ENCODE measurements at places on chromosomes 7 and 10.

GRCh38 chr7:75048435-75049379, 24.9 kb downstream of the RCC1L start:
- DNase-seq = no peak

- DNase-seq = no peak
Observed at GRCh38 chr7:147803606-147804005, 787.0 kb upstream of the C7orf33 start.

DNA sequence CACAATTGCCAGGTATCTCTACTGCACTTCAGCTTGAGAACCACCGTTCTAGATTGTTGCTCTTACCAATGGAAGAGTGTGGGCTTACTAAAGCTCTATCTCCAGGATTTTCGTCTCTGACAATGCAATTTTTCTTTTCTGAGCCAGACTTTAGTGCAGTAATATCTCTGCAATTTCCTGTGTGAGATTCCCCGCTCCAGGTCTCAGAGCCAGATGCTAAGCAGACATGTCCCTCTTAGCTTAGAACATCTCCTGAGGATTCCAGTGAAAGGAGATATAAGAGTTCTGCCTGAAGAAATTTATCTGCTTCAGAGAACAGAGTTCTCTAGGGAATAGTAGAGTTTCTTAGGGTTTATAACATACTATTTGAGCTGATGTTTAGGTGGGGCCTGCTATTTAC, 82.0 kb downstream of the SND1 start:
- no peak for DNase-seq

DNA sequence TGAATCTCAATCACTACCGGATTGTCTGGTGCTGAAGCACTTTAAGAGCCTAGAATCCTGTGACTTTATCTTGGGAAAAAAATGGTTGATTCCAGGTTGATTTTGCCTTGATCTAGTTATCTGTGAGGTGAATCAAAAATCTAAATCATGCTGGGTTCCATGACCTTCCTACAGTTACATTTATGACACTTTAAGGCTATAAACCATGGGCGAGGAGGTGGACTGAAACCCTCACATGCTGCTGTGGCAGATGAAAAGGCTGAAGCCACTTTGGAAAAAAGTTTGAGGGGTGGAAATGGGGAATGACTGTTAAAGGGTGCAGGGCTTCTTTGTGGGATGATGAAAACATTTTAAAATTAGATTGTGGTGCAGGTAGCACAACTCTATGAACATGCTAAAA, 17.5 kb downstream of the SLC16A9 start:
- DNase-seq = no peak

DNA sequence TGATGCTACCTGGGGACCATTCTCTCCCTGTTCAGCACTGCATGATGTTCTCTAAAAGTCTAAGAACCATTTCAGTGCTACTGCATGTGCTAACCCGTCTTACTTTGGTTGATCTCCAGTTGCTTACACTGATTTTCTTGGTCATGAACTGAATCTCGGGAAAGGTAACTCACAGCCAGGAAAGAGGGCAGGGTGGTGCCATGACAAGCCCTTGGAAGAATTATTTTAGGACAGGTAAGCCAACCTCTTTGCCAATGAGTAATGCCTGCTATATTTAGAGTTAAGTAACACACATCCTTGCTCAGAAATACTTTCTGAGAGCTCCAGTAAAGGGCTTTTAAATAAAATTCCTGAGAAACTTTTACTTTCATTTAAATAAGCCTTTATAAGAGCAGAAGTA, 126.7 kb downstream of the ARL4A start:
- DNase-seq = no peak

DNA sequence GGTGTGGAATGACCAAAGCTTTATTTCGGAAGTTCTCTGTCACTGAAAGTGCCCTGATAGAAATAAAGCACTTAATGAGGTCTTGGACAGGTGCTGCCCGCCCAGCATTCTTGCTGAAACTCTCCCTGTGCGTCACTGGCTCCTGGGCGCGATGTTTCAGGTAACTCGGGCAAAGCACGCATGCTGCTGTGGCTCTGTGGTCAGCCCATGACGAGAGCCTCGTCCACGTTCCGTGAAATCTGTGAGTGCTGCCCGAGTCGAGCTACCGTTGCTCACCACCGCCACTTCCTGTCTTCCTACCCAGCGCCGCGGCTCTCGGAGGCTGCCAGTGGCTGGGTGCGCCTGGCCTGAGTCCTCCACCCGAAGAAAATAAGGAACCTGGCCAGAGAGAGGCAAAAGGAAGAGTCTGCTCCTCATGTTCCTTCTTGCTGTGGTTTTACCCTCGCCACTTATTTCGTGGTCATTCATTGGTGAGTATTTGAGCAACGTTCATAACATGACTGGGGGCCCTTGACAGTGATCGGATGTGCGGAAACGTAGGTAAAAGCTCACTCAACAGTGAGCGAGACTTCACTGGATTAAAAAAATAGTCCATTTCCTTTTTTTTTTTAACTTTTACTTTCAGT, 95.5 kb downstream of the MAP3K8 start:
- peak; percentile 63 for DNase-seq

DNA sequence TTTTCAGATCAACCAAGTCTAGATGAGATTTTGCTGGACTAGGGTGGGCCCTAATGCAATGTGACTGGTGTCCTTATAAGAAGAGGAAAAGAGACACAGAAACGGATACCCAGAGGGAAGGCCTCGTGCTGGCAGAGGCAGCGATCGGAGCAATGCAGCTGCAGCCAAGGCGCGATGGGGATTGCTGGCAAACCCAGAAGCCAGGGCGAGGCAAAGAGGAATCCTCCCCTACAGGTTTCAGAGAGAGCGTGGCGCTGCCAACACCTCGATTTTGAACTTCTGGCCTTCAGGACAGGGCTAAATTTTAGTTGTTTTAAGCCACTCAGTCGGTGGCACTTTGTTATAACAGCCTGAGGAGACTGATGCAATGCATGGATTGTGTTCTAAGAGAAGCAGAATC, 157.1 kb upstream of the RHEB start:
- DNase-seq = no peak

- DNase-seq = no peak
Observed at GRCh38 chr10:74997163-74997562, 114.3 kb upstream of the SAMD8 start.

DNA sequence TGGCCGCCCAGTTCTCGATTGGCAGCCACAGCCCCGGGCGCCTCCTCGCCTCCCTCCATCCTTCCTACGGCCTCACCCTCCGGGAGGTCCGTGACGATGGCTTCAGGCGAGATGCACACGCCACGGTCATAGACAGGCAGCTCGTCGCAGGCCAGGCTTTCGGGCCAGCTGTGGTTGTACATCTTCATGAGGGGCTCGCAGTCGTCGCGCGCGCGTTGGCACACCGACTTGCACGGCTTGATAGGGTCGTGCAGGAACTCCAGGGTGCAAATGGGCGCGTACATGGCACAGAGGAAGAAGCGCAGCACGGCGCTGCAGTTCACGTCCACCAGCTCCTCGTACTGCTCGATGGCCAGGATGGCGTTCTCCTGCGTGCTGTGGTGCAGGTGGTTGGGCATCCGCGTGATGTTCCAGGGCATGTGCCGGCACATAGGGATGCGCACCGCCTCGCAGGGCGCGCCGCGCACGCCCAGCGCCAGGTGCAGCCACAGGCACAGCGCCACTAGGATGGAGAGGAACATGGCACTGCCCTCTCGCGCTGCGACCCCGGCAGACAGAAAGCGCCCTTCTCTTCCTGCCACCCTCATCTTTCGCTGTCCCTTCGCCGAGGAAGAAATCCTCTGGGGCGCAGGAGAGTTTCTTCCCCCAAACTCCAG, 472 bp downstream of the SFRP4 start:
- DNase-seq = no peak

DNA sequence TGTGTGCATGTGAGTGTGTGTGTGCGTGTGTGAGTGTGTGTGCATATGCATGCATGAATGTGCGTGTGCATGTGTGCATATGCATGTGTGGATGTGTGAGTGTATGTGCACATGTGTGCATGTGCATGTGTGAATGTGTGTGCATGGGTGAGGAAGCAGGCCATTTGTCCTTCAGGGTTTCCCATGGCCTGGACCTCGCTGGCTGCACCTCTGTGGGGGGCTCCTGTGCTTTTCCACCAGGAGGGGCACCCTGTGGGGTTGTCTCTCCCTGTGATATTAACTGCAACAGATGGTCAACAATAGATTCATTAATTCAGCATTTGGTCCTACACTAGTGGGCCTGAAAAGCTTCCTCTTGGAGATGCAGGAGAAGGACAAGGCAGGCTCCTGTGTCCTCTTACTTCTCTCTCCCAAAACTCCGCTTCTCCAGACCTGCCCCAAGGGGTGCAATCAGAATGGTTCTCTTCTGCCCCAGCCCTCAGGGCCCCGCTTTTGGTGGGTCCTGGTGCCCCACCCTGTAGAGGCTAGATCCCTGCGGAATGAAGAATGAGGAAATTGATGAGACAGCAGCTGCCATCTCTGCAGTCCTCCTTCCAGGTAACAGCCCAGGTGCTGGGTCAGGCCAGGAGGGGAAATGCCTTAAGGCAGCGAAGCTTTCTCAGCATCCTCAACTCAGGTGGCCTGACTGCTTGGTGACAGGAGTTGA, 41.5 kb upstream of the NUB1 start:
- DNase-seq = no peak

DNA sequence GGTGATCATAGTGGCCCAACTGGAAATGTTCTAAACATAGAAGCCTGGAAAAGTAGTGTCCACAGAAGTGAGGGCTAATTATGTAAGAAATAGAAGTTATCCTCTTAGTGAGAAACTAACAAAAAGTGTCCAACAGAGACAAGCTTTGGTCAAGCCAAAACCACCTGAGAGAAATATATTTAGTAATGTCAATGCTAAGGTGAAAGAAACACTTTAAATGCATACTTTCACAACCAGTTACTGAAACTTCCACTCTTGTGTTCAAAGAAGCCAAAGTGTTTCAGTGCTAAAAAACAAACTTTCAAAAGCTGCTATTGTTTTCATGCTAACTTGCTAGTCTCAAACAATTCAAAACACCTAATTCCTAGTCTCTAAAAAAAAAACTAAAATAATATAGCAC, 18.1 kb downstream of the RAB11FIP2 start:
- no peak for DNase-seq

GRCh38 chr7:129367700-129368388, 66.4 kb upstream of the STRIP2 start:
- peak; percentile 60 for DNase-seq

DNA sequence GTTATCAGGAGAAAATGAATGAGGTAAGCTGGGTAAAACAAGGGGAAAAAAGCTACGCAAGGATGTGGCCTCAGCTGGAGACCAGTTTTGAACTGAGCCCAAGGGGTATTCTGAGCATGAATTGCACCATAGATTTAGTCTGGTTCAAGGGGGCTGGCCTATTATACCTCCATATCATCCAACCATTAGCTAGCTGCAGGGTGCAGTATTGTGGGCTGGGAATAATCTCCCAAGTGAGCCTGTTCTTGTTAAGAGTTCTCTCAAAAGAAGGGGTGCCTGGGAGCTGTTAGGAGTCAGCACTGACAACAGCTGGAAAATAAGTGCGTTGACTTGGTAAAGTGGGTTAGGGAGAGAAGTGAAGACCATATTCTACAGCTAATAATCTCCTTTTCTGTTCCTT, 8.0 kb downstream of the TAS2R16 start:
- no peak for DNase-seq

DNA sequence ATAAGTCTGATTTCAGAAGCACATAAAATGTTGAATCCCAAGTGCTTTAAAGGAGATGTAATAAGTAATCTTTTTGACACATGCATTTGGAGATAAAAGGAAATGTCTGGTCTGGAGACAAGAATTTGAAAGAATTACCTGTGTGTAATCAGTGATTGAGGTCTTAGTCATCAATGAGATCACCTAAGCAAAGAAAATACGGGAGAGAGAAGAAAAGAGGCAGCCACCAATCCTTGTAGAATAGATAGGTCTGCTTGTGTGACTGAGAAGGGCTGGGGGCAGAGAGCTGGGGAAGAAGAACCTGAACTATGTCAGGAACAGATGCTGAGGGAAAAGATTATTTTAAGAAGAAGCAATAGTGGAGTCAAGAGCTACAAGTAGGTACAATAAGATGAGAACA, 49.3 kb upstream of the ITPRID1 start:
- DNase-seq = no peak

GRCh38 chr10:113987805-113988204, 55.9 kb upstream of the ADRB1 start:
- no peak for DNase-seq

DNA sequence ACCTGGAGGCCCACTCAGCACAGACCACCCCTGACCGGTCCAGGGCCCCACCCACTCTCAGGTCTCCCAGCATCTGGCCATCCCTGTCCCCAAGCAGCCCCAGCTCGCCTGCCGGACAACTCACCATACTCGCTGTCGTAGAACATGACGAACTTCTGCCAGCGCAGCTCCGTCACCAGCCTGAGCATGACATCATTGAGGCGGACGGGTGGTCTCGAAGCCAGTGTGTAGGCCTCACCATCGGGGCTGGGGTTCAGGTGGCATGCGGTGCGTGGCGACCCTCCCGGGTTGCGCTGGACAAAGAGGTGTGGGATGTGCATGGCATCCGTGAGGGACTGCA, 160.4 kb downstream of the GRID1 start:
- no peak for DNase-seq

GRCh38 chr10:131806646-131807317, 94.0 kb upstream of the PPP2R2D start:
- no peak for DNase-seq

GRCh38 chr10:102608487-102608886, 35.8 kb upstream of the TRIM8 start:
- no peak for DNase-seq

DNA sequence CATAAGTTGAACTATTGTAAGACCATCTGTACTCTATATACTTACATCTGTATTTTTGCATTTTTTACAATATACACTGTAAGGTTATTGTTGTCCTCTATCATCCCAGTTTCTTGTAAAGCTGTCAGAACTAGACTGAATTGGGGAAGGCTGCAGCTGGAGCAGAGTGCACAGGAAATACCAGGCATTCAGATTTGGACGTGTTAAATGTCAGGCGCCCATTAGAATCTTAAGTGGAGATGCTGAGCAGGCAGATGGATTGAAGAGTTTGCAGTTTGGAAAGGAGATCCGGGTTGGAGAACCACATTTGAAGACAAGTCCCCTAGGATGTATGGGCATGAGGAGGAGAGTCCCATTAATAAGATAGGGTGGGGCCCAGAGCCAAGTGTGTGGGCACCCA, 40.4 kb downstream of the MTURN start:
- no peak for DNase-seq

GRCh38 chr10:128326251-128326650, 200.0 kb upstream of the MKI67 start:
- DNase-seq = no peak
